ENCODE measurements at places on chromosomes 7 and 10.
A peak's percentile ranks its signal among the peaks of the same experiment; 100 is the strongest.

DNA sequence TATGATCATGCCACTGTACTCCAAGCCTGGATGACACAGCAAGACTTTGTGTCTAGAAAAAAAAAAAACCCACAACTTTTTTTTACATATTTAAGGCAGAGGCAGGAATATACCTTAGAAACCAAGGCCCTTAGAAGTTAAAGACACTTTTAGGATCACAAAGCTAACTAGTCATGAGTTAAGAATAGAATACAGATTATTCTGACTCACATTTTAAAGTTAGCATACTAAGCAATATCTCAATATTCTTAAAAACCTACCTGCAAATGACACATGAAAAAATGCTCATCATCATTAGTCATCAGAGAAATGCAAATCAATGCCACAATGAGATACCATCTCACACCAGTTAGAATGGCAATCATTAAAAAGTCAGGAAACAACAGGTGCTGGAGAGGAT is 177.7 kb downstream of the CHCHD3 start:
- DNase-seq: no peak
- no peak overlapping the region for H3K4me3 ChIP-seq
- no peaks in the 10 kb centered on the region for H3K36me3 ChIP-seq
- H3K4me1 ChIP-seq: no peaks in the 10 kb centered on the region
- H3K27me3 ChIP-seq: no peaks in the 10 kb centered on the region
- no peak overlapping the region for H3K27ac ChIP-seq

GRCh38 chr7:143504215-143504936 is 26.7 kb downstream of the TAS2R41 start:
- peaks cover 16% of the 10 kb centered on the region for H3K4me1 ChIP-seq
- no peak overlapping the region for H3K4me3 ChIP-seq
- H3K27me3 ChIP-seq: no peaks in the 10 kb centered on the region
- no peaks in the 10 kb centered on the region for H3K36me3 ChIP-seq
- no peak for DNase-seq
- H3K27ac ChIP-seq: no peak overlapping the region

GRCh38 chr10:61900829-61901792 is at the start of gene ARID5B:
TSS of gene ARID5B (plus strand) at chr10:61901699. CDS start at chr10:61901710, 11 bp downstream.
- H3K27ac ChIP-seq: peak within 1 kb of the TSS; percentile 98
- H3K27me3 ChIP-seq: no peaks in the 10 kb centered on the region
- no peak for DNase-seq
- H3K36me3 ChIP-seq: no peaks in the 10 kb centered on the region
- H3K4me1 ChIP-seq: peaks cover 51% of the 10 kb centered on the region
- H3K4me3 ChIP-seq: peak within 1 kb of the TSS; percentile 94

DNA sequence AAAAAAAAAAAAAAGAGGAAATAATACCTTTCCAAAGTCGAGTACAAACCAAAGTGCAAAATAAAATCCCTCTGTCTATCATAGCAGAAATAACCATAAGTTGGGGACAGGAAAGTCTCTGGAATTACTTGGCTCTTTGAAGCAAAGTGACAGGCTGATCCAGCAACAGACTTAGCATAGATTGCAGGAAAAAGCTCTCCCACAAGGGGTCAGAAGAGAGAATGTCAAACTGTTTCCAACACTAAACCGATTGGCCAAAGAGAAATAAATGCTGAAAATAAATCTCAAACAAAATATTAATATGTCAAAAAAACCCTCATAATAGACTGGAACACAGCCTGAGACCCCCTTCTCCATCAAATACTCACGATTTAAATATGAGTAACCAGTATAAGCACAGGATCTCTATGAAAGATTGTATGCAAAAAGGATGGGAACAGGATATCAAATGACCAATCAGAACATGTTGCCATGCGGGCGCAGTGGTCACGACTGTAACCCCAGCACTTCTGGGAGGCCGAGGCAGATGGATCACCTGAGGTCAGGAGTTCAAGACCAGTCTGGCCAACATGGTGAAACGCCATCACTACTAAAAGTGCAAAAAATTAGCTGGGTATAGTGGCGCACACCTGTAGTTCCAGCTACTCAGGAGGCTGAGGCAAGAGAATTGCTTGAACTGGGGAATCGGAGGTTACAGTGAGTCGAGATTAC is 1000.7 kb upstream of the LRRN3 start:
- H3K4me1 ChIP-seq: no peaks in the 10 kb centered on the region
- no peak overlapping the region for H3K4me3 ChIP-seq
- no peaks in the 10 kb centered on the region for H3K36me3 ChIP-seq
- H3K27me3 ChIP-seq: no peaks in the 10 kb centered on the region
- no peak for DNase-seq

DNA sequence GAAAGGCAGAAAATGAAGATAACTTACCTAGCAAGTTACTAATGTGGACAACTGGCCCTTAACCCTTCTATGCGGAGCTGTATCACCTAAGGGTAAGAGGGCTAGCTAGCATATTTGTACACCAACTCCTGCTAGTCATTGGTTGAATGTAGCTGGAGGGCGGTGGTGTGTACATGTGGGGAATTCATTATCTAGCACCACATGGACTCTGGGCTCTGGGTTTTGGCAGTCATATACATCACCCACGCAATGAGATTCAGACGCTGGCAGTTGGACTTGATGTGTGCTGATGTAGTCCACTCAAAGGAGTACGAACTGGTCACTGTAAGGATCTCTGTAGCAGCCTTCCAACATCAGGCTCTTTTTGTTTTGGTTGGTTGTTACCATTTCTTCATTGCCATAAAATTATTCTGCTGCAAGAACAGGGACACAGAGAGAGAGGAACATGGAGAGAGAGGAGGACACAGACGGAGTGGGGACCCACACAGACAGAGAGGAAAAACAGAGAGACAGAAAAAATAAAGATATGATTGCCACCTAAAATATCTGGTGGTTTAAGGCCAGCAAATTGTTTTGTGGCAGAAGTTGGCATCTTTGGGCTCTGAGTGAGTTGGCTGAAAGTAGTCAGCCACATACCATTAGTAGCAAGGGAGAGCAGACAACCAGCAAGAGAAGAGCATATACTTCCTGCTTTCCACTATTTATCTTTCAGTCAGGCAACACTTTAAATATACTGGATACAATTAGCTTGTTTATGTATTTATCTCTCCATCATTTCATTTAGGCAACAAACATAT is 76.7 kb upstream of the MTPN start:
- no peak for DNase-seq
- H3K27me3 ChIP-seq: no peaks in the 10 kb centered on the region
- no peak overlapping the region for H3K27ac ChIP-seq
- no peak overlapping the region for H3K4me3 ChIP-seq

DNA sequence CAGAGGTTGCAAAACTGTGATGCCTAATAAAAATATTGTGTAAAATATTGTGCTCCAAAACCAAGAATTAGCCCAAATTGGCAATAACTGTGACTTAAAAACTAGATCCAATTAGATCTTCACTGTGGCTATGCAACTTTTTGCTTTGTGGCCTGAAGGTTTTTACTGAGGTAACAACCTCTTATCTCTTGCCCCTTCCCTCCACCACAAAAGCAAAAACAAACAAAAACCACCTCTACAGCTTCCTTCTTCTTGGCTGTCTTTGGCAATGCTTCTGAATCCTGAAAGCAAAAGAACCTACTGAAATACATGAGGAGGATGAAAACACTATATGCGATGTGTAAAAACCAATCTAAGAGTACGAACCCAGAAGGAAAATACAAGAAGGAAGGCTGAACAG is 226.7 kb upstream of the MBL2 start:
- no peaks in the 10 kb centered on the region for H3K4me1 ChIP-seq
- no peak for DNase-seq
- H3K27me3 ChIP-seq: no peaks in the 10 kb centered on the region
- no peak overlapping the region for H3K27ac ChIP-seq

GRCh38 chr7:2687338-2687869 is 598 bp upstream of the AMZ1 start:
- DNase-seq: no peak
- H3K36me3 ChIP-seq: no peaks in the 10 kb centered on the region
- no peaks in the 10 kb centered on the region for H3K27me3 ChIP-seq
- H3K4me3 ChIP-seq: peak overlapping the region; percentile 42

DNA sequence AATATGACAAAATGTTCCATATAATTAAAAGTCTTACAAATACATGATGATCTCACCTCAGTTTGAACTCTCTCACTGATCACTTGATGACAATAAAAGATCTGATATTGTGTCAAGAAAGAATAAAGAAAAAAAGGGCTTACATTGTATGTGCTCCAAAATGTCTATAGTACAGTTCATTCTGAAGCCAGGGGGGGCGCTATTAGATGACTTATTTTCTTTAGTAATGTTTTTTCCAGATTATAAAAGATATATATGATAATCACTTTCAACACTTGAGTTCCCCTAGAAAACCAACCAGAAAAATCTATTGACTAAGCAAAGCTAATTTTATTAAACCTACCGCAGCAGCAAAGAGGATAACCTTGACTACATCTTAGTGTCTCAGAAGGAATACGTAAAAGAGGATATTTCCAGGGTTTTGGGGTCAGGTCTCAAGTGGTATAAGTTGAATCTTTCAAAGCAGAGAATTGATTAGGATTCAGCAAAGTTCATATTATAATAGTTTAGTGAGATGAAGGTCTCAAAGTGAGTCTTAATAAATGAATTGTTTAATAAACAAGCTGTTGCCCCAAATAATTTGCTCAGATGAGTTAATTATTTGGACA is 55.8 kb downstream of the PTN start:
- no peak overlapping the region for H3K4me3 ChIP-seq
- no peaks in the 10 kb centered on the region for H3K36me3 ChIP-seq
- no peaks in the 10 kb centered on the region for H3K4me1 ChIP-seq

DNA sequence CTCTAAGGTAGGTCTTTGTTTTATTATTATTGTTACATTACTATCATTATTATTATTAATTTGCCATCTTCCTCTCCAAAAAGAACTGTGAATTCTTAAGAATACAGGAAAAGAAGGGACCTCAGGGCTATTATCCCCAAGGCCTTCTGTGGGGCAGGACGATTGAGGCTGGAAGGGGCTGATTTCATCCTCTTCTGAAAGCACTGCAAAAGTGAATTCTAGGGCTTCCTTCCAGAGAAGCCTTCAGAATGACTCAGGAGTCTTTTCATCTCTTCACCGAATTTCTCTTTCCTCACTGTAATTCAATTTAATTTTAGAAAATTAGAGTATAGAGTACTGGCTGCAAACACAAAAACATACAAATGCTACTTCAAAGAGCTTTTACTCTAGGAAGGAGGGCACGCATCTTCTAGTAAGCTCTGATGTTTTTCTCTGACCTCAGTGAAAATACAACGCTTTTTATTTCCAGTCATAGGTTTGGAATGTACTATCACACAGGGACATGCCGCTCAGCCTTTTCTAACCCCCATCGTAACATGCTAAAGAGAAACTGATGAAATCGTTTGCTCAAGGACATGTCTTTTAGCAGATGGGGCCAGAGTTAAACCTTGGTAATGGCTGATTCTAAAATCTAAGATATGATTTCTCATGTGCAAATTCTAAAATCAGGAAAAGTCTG is 280.2 kb upstream of the PITRM1 start:
- no peak for DNase-seq
- no peaks in the 10 kb centered on the region for H3K27me3 ChIP-seq
- H3K4me1 ChIP-seq: peaks cover 19% of the 10 kb centered on the region
- H3K36me3 ChIP-seq: no peaks in the 10 kb centered on the region

DNA sequence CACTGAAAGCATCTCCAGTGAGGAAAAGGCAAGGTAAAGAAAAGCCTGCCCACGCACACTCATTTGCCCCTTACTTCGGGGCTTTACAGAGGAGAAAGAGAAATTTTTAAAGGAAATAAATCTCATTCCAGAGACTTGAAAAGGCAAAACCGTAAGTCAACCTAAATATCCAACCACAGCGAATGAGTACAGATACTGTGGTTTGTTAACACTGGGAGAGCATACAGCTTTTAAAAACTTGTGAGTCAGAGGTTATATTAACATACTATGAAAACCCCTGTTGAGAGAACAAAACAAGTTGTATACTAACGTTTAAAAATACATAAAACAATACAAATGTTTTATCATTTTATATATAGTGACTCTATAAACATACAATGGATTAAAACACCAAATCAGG is 28.6 kb upstream of the ST7 start:
- H3K36me3 ChIP-seq: no peaks in the 10 kb centered on the region
- no peak overlapping the region for H3K27ac ChIP-seq
- no peaks in the 10 kb centered on the region for H3K27me3 ChIP-seq
- no peak for DNase-seq

DNA sequence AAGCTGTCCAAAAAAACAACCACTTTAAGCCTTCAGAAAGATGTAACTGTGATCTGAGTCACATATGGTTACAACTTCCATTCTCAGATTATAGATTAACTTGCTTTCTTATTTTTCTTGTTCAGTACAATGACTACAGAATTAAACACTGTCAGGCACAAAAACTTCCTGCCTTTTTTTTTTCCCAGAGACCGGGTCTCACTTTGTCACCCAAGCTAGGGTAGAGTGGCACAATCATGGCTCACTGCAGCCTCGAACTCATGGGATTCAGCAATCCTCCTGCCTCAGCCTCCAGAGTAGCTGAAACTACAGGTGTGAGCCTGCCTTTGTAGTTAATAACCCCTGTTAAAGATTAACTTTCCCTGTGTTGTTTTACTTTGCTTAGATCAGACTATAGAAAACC is 163.2 kb downstream of the AVL9 start:
- no peak overlapping the region for H3K4me3 ChIP-seq
- H3K27ac ChIP-seq: no peak overlapping the region
- DNase-seq: no peak
- no peaks in the 10 kb centered on the region for H3K27me3 ChIP-seq

DNA sequence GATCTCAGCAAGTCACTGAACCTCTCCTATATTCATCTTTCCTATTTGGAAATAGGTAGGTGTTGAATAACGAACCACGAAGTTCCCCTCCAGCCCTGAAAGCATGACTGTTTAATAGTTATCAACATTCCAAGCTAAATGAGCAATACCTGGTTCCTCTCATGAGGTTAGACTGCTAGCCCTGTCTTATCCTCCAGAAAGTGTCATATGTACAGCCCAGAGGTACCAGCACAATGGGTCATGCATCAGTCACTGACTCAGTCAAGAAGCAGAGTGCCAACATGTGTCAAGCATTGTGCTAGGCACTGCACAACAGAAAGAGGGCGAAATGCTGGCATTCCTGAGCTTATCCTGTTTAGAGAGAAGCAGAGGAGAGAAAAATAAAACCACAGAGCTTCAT is 70.0 kb downstream of the AMPH start:
- no peaks in the 10 kb centered on the region for H3K27me3 ChIP-seq
- no peaks in the 10 kb centered on the region for H3K36me3 ChIP-seq
- no peak for DNase-seq
- H3K27ac ChIP-seq: no peak overlapping the region

DNA sequence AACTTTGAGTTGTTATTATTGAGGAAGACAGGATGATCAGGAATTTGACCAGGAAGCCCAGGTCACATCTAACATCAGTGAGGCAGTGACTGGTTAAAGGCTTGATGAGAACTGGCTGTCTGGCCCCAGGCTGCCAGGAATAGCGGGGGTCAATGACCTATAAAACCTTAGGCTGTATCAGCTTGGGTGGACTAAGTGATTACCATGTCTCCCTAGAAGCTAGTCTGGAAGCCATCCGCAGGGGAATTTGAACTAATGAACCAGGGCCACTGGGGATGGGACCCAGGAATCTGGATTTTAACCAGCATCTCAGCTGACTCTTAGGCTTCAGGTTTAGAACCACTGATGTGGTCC is 56.6 kb downstream of the BPGM start:
- no peak overlapping the region for H3K4me3 ChIP-seq
- DNase-seq: no peak
- no peaks in the 10 kb centered on the region for H3K36me3 ChIP-seq
- H3K27ac ChIP-seq: peak overlapping the region; percentile 87
- H3K4me1 ChIP-seq: peaks cover 31% of the 10 kb centered on the region
- H3K27me3 ChIP-seq: no peaks in the 10 kb centered on the region

- H3K27ac ChIP-seq: no peak overlapping the region
- DNase-seq: no peak
- H3K4me3 ChIP-seq: no peak overlapping the region
- H3K4me1 ChIP-seq: no peaks in the 10 kb centered on the region
- no peaks in the 10 kb centered on the region for H3K27me3 ChIP-seq
Observed at GRCh38 chr7:111657018-111657417, 94.7 kb upstream of the IMMP2L start.

Measured in vagina (tissue), 2 donors.